ENCODE measurements at places on chromosomes 6 and 20.

DNA sequence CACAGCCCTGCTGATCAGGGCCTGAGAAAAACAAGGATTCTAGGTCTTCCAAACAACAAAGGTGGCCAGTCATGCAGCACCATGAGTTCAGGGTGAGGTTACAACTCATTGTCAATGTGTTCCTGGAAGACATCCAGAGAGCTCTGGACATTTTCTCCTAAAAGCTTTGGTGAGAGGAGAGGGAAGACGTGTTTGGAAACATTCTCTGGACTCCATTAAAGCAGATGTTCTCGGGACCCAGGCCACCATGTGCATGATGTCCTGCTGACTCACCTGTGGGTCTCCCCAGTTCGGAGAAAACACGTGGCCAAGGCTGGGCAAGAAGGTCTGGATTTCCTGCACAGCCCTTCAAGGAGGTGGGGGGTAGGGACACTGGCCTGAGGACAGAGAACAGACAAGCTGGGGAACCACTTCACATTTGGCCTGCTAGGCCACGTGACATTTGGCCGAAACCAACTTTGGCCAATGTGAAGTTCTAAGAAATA lies 61.6 kb downstream of the KCNB1 start:
- DNase-seq: no peak

GRCh38 chr6:166620478-166621113 lies 6.5 kb downstream of the RPS6KA2 start:
- no peak for DNase-seq

- DNase-seq: no peak
Observed at GRCh38 chr20:4068708-4069107, 53.4 kb upstream of the RNF24 start.

- DNase-seq: no peak
Observed at GRCh38 chr6:72524011-72524645, 97.7 kb upstream of the KCNQ5 start.

- no peak for DNase-seq
Observed at GRCh38 chr20:33951171-33951570, 42.5 kb upstream of the RALY start.

GRCh38 chr20:2538931-2539720 lies 2.8 kb downstream of the TMC2 start:
- no peak for DNase-seq

Data from activated naive CD4-positive, alpha-beta T cell treated with Interleukin-2 at 50 U/mL for 16 hours (primary cell).